Chondrocyte (in vitro differentiated cells): ENCODE measurements at places on chromosomes 11 and 22. TPM values are rescaled to one million over a fixed set of nuclear protein-coding genes. Genes with fewer than 3 reads are reported as not detected.

DNA sequence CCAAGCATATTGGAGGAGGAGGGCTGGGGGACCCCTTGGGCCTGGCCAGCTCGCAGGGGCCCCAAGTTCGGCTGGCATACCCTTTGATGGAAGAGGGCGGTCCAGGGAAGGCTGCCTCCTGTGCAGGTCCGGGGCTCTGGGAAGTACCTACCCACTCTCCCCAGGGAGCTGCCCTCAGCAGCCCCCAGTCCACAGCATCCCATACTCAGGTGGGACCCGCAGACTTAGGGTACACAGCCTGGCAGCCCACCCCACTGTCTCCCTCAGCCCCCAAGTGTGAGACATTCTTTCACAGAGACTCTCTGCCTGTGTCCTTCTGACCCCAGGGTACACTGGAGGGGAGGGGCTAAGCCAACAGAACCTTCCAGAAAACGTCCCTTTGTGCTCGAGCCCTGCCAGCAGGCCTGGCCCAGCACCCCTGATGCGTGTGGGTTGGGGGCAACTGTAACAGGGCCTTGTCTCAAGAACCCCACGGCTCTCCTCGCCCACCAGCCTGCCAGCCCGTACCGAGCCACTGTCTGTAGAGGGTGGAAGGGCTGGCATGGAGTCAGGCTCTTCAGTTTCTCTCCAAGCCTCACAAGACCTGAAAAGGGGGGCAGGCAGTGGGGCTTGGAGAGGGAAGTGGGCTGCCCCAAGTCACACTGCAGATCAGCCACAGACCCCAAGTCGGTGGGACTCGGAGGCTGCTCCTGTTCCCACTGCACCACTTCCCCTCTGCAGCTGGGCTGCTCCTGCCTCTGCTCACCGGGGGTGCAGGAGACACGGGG, 7.0 kb upstream of the TNFRSF13C start:
- no peaks in the 10 kb centered on the region for H3K4me1 ChIP-seq
- H3K27ac ChIP-seq = no peak overlapping the region
- no peaks in the 10 kb centered on the region for H3K36me3 ChIP-seq
- DNase-seq = no peak
- H3K27me3 ChIP-seq = no peaks in the 10 kb centered on the region

- peaks cover 3% of the 10 kb centered on the region for H3K4me1 ChIP-seq
- no peak for DNase-seq
- H3K27ac ChIP-seq = no peak overlapping the region
- no peaks in the 10 kb centered on the region for H3K27me3 ChIP-seq
- H3K36me3 ChIP-seq = no peaks in the 10 kb centered on the region
- H3K4me3 ChIP-seq = no peak overlapping the region
These were observed 151.1 kb downstream of the NCAM1 start for GRCh38 chr11:113112307-113112706.

OR52I2 gene
- total RNA-seq = not detected in 3 replicates

DNA sequence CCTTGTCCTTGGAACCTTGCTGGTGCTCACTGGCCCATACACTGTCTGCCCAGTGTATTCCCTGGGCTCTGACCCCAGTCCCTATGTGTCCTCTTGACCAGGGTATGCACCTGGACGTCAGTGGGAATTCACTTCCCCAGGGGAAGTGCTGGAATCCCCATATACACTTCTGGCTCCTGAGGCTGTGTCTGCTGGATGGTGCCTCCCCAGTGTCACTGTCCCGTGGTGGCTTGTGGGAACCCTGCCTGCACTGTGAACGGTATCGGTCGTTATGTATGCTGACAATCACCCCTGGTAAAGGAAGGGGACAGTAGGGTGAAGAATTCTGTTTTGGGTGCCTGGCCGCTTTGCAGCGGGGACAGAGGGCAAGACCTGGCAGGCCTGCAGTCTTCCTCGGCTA, 95.9 kb downstream of the RRM1 start:
- peaks cover 2% of the 10 kb centered on the region for H3K27me3 ChIP-seq
- no peaks in the 10 kb centered on the region for H3K36me3 ChIP-seq
- H3K27ac ChIP-seq = no peak overlapping the region
- no peak for DNase-seq
- no peak overlapping the region for H3K4me3 ChIP-seq

C11orf86 gene
- not detected in 3 replicates for total RNA-seq

DNA sequence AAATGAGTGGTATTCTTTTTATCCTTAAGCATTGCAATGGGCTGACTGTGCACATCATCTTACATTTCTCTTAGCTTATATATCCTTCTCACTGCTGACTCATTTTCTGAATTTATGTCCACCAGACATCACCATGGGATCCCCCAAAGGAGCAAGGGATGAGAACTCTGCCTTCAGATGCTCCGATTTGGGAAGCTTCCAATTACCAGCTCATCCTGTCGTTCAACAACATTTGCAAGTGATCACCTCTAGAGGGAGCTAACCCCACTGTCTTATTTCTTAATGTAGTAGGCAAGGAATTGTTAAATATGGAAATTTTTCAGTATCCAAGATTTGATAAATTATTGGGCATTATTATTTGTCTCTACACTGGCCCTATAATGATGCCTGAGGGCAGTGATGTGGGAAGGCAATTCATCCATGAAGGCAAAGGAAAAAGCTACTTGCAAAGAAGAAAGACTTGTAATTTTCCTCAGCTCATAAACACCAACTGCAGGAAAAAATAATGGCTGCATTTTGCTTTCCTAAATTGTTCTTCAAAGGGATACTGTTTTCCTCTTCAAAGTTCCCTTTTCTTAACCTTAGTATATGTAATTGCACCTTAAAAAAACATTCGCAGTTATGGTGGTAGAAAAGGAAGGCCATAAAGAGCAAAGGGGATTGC, 102.4 kb upstream of the FSHB start:
- peaks cover 23% of the 10 kb centered on the region for H3K27me3 ChIP-seq
- H3K4me1 ChIP-seq = no peaks in the 10 kb centered on the region
- no peak overlapping the region for H3K27ac ChIP-seq
- H3K4me3 ChIP-seq = no peak overlapping the region
- H3K36me3 ChIP-seq = no peaks in the 10 kb centered on the region

DEUP1 gene
- 0.15 TPM in 1 of 3 replicates, not detected in the others for total RNA-seq

KRTAP5-10 gene
- total RNA-seq = not detected in 3 replicates

GRCh38 chr11:46461461-46461927, 69.9 kb upstream of the CHRM4 start:
- H3K36me3 ChIP-seq = no peaks in the 10 kb centered on the region
- H3K27ac ChIP-seq = no peak overlapping the region
- DNase-seq = no peak
- no peak overlapping the region for H3K4me3 ChIP-seq
- peaks cover 12% of the 10 kb centered on the region for H3K4me1 ChIP-seq
- no peaks in the 10 kb centered on the region for H3K27me3 ChIP-seq

DNA sequence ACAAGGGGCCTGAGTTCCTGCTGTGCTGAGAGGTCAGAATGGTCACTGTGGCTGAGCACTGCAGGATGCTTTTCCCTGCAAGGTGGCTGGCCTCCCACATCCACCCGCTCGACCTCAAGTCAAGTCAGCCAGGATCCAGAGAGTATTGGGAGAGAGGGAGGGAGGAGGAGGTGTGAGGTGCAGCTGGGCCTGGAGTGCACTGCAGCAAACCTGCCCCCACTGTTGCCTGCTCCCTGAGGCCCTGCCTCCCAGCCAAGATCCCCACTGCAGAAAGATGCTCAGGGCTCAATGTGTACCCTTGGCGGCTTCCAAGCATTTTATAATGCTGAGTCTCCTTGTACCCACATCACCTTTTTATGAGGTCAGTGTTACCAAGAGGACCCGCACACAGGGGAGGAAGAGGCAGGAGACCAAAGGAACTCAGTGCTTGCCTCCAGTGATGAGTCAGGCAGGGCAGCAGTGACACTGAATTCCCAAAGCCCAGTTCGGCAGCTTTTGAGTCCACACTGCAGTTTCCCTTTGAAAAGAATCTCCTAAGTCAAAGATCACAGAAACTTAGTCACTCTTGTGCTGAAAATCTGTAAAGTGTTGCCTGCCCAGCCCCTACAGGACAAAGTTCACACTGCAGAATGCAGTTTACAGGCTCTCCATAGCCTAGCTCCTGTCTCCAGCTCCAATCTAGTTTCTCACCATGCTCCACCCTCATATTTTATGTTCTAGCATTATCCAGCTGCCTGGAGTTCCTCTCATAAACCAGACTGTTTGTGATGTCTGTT, 3.1 kb downstream of the ENDOD1 start:
- H3K27me3 ChIP-seq = no peaks in the 10 kb centered on the region
- no peak overlapping the region for H3K4me3 ChIP-seq
- DNase-seq = no peak
- H3K27ac ChIP-seq = peak overlapping the region; percentile 55

GRCh38 chr22:45599836-45600577, 71.6 kb upstream of the ATXN10 start:
- no peaks in the 10 kb centered on the region for H3K27me3 ChIP-seq
- H3K27ac ChIP-seq = no peak overlapping the region
- peaks cover 16% of the 10 kb centered on the region for H3K4me1 ChIP-seq
- DNase-seq = peak; percentile 57
- H3K4me3 ChIP-seq = no peak overlapping the region

SLC6A5 gene
- total RNA-seq = not detected in 3 replicates

GRCh38 chr11:74849525-74850391, 99.1 kb downstream of the XRRA1 start:
- peaks cover 6% of the 10 kb centered on the region for H3K4me1 ChIP-seq
- no peaks in the 10 kb centered on the region for H3K27me3 ChIP-seq
- H3K36me3 ChIP-seq = peaks cover 10% of the 10 kb centered on the region
- no peak for DNase-seq

DNA sequence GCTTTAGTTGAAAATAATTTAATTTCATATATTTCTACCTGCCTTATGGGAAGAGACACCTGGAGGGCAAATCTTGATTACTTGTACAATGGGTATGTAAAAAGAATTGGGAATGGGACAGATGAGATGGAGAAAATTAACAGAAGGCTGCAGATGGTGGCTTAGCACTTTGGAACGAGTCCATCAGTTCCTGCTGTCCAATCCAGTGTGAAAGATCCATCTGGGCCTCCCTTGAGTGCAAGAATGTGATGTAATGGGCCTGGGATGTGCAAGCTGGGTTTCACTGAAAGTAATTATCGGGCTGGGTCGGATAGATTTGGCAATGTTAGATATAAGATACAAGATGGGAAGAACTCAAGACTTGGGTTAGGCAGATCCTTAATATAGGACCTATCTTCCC, 42.0 kb downstream of the CECR2 start:
- no peak overlapping the region for H3K27ac ChIP-seq
- H3K36me3 ChIP-seq = no peaks in the 10 kb centered on the region
- H3K27me3 ChIP-seq = no peaks in the 10 kb centered on the region
- no peak for DNase-seq
- H3K4me1 ChIP-seq = peaks cover 15% of the 10 kb centered on the region

DNA sequence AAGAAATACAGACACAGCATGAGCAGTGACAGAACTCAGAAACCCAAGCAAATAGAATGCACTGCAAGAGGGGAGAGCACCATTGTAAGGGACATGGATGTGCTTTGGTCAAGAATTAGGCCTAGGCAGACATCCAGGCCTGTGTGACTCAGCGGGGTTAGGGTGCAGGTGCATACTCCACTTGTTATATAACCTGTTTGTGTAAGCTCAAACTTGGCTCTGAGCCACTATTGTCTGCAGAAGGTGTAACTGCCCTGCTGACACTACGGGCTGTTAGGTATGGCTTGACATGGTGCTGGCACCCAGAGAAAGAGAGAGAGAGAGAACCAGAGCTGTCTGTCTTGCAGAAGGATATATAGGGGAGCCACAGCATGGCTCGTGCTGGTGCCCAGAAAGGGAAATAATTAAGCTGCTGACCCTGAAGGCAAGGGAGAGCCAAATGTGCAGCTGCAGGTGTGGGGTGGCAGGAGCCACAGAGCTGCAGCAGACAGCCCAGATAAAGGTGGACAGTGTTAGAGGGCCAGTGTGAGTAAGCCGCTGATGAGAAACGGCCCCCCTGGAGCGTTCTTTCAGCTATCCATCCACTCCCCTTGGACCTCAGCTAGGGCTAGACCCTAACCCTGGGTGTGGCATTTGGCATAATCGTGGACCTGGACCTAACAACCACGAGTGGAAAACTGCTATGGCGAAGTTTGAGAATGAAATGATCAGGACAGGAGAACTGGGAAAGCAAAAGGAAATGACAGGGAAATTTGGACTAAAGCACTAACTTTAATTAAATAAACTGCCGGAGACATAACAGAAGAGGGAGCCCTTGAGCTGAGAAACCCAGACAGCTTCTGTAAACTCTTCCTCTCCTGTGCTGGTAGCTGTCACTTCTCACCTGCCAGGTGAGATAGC, 253.0 kb upstream of the CCDC179 start:
- peaks cover 3% of the 10 kb centered on the region for H3K36me3 ChIP-seq
- H3K4me3 ChIP-seq = no peak overlapping the region
- peak overlapping the region; percentile 34 for H3K27ac ChIP-seq
- peaks cover 3% of the 10 kb centered on the region for H3K27me3 ChIP-seq
- H3K4me1 ChIP-seq = peaks cover 15% of the 10 kb centered on the region

UCP3 gene
- 0.47 to 1.6 TPM (median 1.3 TPM) in 3 replicates for total RNA-seq

SYT12 gene
- 7.2 to 15.3 TPM (median 7.2 TPM) in 3 replicates for total RNA-seq

OR5P2 gene
- 0.92 TPM in 1 of 3 replicates, not detected in the others for total RNA-seq

DNA sequence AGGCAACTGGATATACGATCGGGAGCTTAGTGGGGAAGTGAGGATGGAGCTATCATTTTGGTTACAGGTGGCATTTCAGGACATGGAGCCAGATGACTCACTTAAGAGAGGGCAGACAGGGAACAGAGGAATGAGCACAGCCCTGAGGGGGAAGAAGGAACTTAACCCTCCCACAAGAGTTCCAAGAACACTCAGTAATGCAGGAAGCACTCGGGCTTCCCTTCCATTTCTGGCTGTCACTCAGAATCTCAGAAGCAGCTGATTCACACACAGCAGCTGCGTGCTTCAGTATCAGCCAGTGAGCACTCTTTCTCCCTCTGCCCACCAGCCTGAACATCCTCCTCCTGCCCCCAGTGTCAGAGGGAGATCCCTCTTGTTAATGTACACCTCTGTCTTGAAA, 34.8 kb downstream of the EFCAB6 start:
- H3K27me3 ChIP-seq = no peaks in the 10 kb centered on the region
- peak overlapping the region; percentile 33 for H3K27ac ChIP-seq
- H3K36me3 ChIP-seq = no peaks in the 10 kb centered on the region
- H3K4me3 ChIP-seq = no peak overlapping the region
